Calu3 (cell line): ENCODE measurements at places on chromosomes 5 and 9. TPM values are rescaled to one million over a fixed set of nuclear protein-coding genes. Genes with fewer than 3 reads are reported as not detected.

DNA sequence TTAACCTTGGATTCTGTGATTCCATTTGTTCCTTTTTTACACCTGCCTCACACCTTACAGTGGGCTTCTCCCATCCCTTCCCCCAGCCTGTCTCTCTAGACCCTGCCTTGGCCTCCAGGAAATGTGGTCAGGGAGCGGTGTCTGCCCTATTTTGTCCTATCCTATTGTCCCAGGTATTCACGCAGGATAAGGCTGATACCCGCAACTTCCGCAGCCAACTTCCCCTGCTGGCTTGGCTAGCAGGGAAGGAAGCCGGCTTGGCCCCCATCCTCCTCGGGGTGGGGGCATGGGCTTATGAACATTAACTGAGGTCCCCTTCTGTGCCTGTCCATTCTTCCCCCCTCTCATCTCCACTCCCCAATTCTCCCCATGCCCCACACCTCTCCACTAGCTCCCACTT lies 3.5 kb downstream of the CSF1R start:
- no peak for DNase-seq

DNA sequence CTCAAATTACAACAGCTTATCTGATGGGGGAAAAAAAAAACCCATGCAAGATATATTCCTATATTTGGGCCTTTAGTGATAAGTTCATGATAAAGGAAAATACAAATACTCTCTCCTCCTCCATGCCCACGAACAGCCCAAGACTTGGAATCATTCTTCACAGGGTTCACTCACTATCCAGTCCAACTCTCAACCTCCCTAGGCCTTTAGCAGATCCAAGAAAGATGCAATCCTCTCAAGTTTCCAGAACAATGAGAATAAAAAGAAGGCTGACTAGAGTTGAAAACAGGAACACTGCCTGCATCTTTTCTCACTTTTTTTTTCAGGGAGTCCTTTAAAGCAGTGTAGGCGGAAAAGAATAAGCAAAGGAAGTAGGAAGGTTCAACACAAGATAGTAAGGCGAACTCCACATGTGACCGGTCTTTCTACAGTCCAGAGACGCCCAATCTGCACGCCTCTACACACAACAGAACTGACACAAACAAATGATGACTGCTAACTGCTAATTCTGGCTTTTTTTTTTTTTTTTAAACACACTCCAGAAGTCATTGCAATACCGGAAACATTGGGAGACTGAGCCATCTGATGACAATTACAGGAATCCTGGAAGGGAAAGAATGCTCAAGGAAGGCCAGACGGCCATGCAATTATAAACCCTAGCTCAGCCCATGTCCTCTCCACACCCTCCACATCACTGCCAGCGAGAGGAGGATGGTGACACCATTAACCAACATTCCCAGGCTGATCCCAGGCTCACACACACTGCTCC lies 75.4 kb downstream of the BNC2 start:
- no peak for DNase-seq

GRCh38 chr9:112051812-112052211 lies 123.3 kb downstream of the SUSD1 start:
- no peak for DNase-seq

DNA sequence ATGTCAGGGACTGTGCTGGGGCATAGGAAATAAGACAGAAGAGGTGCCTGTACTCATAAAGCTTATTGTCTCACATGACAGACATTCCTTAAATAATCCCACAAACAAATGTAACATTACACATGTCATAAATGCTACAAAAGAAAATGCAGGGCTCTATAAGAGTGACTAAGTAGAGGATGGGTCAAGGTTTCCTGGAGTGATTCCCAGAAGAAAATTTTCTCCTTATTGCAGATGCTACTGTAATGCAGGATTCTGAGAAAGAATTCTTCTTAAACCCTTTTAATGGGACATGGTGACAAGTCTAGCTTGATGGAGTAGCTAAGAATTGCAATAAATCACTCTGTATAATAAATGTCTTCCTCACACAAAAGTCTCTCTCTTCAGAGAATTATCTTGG lies 55.7 kb downstream of the SH3TC2 start:
- no peak for DNase-seq

DNA sequence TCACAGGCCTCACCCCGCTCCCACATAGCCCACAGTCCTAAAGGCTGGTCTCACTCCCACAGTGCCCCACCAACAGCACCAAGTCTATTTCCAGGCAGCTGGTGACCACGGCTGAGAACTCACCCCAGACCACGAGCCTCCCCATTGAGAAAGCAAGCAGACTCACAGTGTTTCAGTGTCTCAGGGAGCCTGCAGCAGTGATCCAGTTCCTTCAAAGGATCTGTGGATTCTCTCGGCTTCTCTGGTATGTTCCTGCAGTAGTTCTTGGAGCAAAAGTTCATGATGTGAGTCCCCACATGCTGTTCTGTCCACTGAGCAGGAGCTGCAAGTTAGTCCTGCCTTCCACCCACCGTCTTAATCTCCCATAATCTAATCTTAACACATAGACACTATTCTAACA lies 185.3 kb upstream of the CDH6 start:
- DNase-seq: no peak

- DNase-seq: no peak
Measured at GRCh38 chr5:80170117-80170535, 85.7 kb downstream of the SERINC5 start.

DNA sequence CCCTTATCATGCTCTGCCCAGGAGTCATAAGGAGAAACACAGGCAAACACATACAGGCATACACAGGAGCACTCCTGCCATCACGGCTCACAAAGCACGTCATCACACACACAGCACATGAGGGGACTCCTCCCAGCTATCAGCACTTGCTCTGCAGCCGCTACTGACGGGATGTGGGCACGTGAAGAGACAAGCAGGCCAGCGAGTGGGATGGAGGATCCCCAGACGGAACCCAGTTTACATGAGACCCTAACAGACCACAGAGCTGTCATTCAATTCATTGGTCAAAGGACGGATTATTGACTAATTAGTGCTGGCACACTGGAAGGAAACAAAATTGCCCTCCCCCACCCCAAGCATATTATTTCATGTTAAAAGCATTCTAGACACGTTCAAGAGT lies 53.6 kb downstream of the SEMA4D start:
- DNase-seq: no peak

GRCh38 chr5:136425921-136426320 lies 60.6 kb upstream of the TRPC7 start:
- no peak for DNase-seq

Gene CDH12
- total RNA-seq: 2.3 and 2.9 TPM in 2 replicates

Gene DRD1
- total RNA-seq: not detected in 2 replicates

Gene GABRA6
- not detected in 2 replicates for total RNA-seq

Gene PCDHA6
- total RNA-seq: 0.66 and 1.2 TPM in 2 replicates
